Caco-2 (cell line): ENCODE measurements at places on chromosomes 3 and 15. TPM values are rescaled to one million over a fixed set of nuclear protein-coding genes. Genes with fewer than 3 reads are reported as not detected.

The KCNAB1 gene
- total RNA-seq: 0.14 and 0.44 TPM in 2 replicates

DNA sequence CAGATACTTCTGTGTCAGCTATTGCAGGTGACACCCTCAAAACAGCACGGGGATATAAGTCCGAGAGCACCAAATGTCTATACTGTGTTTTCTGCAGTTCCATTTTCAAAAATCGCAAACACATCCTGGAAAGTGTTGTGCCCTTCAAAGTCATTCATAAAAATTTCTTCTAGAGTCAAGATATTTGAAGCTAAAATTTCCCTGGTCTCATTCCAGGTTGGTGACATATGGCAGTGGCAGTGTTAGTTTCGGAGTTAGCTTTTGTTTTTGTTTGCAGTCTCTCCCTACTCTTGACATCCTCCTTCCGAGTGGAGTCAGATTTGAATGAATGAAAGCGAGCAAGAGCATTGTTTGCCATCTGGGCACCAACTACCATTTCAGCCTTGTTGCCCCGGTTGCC is 3.2 kb upstream of the FSIP1 start:
- H3K27ac ChIP-seq: no peak overlapping the region
- DNase-seq: no peak
- H3K36me3 ChIP-seq: no peaks in the 10 kb centered on the region
- H3K4me1 ChIP-seq: peaks cover 32% of the 10 kb centered on the region
- no peak overlapping the region for H3K4me3 ChIP-seq

- H3K4me1 ChIP-seq: no peaks in the 10 kb centered on the region
- no peak overlapping the region for H3K27ac ChIP-seq
- H3K27me3 ChIP-seq: no peaks in the 10 kb centered on the region; the same call in 1 of the 2 replicates
- no peaks in the 10 kb centered on the region for H3K36me3 ChIP-seq
Measured at GRCh38 chr15:81049835-81050234, 49.1 kb downstream of the TLNRD1 start.

DNA sequence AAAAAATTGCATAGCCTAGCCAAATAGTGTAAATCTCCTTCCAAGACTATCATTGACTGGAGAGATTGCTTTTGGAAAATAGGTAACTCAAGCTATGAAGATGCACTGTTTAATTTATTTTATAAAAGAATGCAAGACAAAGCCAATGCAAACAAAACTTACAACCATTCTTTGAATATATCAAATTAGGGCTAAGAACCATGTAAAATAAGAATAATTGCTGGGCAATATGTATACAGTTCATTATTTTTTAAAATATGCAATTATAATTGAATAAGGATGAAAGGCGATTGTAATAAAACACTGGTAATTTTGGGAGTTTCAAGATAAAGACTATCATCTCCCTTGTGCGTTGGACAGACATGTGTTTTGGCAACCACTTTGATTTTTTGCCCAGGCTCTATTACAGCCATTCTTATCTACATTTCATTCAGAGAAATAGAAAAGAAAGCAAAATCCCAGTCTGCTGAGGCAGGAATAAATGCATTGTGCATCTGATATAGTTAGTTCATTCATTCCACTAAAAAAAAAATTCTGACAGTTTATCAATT is 242.3 kb upstream of the ROBO1 start:
- DNase-seq: no peak
- no peaks in the 10 kb centered on the region for H3K27me3 ChIP-seq
- H3K4me3 ChIP-seq: no peak overlapping the region
- no peak overlapping the region for H3K27ac ChIP-seq
